ENCODE measurements at places on chromosomes 4 and X.

DNA sequence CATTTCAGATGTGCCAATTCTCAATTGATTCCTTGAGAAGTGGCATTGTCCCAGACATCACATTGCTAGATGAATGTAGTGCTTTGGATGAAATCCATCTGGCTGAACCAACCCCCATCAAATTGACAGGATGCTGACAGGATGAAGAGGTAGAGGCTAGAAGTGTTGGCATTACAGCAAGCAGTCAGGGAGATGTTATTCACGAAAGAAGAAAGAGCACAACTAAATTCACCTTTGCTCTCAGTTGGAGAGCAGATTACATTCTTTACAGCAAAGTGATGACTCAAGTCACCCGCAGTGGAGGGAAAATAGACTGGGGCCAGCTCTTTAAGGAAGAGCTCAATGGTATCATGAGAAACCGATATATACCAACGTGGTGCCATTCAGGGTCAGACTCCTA lies 259.6 kb downstream of the C4orf33 start:
- peak; percentile 20 for DNase-seq

DNA sequence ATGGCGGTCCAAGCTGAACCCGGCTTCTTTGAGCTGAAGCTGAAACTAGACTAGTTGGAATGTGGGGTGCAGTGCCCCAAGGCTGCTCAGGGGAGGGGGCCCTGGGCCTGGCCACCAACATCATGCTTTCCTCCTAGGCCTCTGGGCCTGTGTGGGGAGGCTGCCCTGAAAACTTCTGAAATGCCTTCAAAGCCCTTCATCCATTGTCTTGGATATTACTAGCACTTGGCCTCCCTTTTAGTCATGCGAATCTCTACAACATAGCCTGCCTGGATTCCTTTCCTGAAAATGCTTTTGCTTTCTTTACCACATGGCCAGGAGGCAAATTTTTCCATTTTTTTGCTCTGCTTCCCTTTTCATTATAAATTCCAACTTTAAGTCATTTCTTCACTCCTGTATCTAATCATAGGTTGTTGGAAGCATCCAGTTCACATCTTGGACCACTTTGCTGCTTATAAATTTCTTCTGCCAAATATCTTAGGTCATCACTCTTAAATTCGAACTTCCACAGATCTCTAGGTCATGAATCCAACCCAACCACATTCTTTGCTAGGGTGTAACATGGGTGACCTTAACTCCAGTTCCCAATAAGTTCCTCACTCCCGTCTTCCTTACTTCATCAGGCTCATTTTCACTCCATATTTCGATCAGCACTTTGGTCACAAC lies 103.4 kb downstream of the DDIT4L start:
- no peak for DNase-seq

- no peak for DNase-seq
Observed at GRCh38 chr4:185227713-185228278, 18.4 kb downstream of the SNX25 start.

DNA sequence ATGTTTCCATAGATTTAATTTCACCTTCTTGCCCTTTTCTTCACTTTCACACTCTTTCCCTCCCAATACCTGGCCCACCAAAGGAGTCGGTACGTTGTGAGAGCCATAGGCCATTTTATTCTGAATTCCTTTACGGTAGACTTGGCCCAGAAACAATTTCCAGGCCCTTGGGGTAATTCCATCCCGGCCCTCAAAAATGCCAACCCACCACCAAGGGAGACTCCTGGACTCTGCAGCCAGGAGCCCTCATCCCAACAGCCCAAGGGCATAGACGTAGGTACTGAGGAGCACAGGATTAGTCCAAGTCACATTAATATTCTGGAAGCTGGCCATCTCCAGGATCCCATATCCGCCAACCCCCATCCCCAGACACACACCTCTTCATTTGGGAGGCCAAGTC lies 102.9 kb downstream of the LIMCH1 start:
- no peak for DNase-seq

DNA sequence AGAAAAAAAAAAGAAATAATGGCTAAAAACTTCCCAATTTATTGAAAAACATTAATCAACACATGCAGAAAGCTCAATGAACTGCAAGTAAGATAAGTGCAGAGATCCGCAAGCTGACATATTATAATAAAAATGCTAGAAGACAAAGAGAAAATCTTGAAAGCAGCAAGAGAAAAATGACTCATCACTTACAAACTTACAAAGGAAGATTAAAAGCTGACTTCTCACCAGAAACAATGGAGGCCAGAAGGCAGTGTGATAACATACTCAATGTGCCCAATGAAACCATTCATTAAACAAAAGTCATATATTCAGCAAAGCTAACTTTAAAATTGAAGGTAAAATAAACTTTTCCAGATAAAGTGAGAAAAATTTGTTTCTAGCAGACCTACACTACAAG lies 7.3 kb upstream of the BRWD3 start:
- peak; percentile 44 for DNase-seq
